ENCODE measurements at places on chromosomes 1 and 21. TPM values are rescaled to one million over a fixed set of nuclear protein-coding genes. Genes with fewer than 3 reads are reported as not detected.

DNA sequence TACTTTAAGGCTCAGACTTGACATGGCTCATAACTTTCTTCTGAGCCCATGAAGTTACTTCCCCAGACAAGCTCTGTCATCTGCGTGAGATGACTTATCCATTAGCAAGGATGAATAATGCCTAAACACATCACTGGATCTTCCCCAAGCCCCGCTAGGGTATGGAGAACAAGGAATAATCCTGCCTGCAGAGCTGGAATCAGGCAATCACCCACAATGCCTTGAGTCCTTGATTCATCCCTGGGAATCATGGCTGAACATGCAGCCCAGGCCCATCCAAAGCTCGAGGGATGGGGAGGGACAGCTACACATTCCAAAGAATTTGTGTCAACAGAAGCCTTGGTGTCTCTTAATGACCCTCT is 131.7 kb downstream of the PSMG1 start:
- no peak for DNase-seq

The NBPF4 gene
- 0.01 TPM for polyA plus RNA-seq

The AMY1B gene
- polyA plus RNA-seq, result 2.7 TPM

GRCh38 chr1:66981679-66982078 is 56.9 kb downstream of the MIER1 start:
- DNase-seq, result no peak

DNA sequence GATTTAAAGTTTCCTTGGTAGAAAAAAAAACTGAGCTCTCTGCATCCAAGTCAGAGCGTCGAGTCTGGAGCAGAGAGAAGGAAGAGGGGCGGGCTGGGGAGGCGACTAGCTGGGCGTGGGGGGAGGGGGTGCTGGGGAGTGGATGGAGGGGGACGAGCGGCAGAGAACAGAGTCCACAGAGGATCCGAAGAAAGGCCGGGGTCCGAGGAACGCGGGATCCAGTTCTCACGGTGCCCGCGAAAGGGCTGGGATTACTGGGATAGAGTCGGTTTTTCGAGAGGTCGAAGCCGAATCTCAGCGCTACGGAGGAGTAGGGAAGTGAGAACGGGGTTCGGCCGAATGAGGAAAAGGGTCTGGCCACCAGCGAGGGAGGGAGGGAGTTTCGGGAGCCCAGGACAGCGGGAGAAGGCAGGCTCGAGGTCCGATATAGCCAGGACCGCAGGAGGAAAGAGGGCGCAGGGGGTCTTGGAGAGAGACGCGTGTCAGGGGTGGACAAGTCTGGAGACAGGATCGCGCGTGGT is 665 bp downstream of the DAB1 start:
- DNase-seq, result no peak

DNA sequence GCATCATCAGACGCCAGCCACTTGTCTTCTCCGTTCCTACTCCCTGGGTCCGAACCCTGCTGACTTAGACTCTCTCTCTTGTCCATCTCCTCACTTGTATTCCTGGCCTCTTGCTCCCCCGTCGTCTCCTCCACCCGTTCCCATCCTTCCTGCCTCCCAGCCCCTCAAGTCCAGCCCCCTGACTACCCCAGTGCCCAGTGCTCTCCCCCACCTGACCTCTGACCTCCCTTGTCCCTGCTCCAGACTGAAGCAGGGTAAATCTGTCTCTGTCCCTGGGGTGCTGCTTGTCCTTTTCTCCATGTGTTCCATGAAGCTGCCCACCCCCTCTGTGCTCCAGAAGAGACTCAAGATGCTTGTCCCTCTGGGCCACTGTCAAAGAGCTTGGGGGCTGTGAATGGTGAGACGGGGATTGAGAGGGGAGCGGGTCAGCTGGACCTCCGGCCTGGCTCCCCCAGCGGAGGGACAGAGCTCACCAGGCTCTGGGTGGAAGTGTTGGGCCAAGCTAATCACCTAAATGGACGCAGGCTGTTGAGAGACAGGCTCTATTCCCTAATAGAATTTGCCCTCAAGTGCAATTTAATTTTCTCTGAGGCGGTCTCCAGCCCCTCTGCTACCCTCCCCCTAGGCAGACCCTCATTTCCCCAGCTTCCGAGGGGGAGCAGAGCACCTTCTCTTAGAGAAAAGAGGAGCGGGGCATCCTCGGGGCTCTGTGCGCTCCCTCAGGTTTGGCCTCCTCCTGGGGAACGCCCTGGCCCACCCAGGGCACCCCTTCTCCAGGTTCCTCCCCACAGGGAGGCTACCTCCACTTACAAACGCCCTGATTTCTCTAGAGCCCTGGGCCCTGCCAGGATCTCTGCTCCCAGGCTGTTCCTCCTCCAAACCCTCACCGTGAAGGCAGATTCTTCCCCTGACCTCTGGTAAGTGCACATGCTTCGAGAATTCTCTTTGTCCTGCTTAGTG is 11.0 kb upstream of the LHX4 start:
- no peak for DNase-seq

DNA sequence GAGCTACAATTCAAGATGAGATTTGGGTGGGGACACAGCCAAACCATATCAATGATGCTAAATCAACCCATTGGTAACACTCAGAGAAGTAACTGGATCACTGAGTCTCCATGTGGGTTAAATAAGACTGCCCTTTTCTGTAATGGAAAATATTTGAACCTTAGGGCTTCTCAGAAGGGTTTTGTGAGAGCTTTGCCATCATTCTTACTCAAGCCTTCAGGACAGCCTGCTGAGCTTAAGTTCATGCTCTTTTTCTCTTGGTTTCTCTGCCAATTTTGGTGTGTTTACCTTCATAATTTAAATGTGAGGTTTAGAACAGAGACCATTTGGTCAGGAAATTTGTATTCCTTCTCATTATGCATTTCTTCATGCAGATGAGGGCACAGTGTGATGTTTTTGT is 74.7 kb downstream of the DISC1 start:
- DNase-seq, result no peak

- DNase-seq, result no peak
These were observed 23.1 kb downstream of the MTF2 start for GRCh38 chr1:93102142-93102541.

DNA sequence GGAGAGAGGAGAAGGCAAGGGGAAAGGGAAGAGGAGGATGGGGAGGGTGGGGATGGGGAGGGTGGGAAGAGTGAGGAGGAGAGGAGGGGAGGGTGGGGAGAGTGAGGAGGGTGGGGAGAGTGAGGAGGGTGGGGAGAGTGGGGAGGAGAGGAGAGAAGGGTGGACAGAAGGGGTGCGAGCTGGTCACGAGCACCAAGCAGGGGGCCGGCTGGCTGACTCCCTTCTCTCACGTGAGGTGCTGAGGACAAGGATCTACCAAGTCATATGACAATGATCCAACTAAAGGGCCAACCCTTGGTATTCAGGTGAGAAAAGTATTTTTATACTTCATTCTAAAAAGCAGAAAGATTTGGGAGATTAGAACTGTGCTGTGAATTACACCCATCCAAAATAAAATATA is 51.8 kb downstream of the COQ8A start:
- no peak for DNase-seq

The PROK1 gene
- 0.05 TPM for polyA plus RNA-seq

- DNase-seq, result no peak
These were observed 57.8 kb downstream of the HMCN1 start for GRCh38 chr1:185792040-185792439.

GRCh38 chr1:221777431-221778072 is 35.7 kb upstream of the DUSP10 start:
- no peak for DNase-seq

DNA sequence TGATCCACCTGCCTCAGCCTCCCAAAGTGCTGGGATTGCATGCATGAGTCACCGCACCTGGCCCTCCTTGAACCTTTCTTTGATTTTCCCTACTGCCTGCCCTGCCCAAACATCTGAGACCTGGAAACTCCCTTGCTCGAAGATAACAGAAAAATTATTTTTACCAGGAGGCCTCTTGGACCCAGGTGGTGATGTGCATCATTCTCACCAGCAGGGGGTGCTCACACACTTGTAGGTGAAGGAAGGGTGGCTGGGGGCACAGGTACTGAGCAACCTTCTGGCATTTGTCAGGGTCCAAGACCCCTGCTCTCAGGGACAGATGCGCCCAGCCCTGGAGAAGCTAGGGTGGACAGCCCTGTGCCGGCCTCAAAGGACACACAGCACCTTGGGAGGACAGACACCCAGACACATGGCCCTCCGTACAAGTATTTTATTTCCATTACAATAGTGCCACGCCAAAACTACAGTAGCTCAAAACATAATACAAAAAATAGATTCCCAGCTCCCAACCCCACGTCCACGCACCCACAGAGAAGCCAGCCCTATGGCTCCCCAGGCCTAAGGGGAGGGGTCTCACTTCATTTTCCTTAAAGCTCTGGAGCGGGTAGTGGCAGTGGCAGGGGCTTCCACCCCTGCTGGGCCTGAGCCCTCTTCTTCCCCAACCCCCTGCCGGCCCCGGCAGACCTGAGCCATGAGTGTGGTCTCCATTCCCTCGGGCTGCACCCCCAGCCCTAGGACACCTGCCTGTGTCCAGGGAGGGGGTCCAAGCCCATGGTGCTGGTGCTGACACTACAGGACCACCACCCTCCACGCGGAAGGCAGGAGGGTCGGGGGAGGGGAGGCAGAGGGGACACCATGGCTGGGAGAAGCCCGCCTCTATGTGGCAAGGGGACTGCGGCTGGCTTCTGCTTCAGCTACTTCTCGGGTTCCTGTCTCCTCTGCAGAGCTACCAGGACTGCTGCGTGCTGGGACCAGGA is 40.4 kb upstream of the EIF4G3 start:
- DNase-seq, result peak; percentile 35

The PAX7 gene
- not detected for polyA plus RNA-seq

GRCh38 chr1:220144051-220144450 is 50.1 kb downstream of the IARS2 start:
- DNase-seq, result no peak

- no peak for DNase-seq
These were observed 16.6 kb upstream of the RAP1A start for GRCh38 chr1:111602974-111603373.

DNA sequence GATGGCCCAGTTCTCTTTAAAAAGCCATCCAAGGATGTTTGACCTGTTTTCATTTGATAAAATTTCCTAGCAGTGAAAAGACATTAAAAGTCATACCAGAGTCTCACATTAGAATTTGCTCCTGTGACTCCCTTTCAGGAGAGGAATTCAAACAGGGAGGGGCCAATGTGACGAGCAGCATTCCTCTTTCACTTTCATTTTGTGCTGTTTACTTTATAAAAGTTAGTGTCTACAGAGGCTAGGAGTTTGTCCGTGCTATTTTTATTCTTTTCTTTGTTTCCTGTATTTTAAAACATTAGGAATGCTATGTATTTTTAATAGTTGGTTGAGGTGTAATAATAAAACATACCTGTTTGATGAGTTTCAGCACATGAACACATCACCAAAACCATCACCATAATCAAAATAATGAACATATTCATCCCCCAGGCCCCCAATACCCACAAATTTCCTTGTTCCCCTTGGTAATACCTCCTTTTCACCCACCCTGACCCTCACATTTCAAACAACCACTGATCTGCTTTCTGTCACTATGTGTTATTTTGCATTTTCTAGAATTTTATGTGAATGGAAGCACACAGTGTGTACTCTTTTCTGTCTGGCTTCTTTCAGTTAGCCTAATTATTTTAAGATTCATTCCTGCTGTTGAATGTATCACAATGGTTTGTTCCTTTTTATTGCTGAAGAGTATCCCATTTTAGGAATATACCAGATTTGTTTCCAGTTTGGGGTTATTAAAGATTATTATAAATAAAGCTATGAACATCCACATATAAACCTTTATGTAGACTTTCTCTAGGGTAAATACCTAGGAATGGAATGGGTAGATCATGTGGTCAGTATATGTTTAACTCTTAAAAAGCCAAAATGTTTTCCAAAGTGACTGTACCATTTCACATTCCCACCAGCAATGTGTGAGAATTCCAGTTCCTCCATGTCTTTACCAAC is 129.5 kb downstream of the TENT5C start:
- DNase-seq, result peak; percentile 59

DNA sequence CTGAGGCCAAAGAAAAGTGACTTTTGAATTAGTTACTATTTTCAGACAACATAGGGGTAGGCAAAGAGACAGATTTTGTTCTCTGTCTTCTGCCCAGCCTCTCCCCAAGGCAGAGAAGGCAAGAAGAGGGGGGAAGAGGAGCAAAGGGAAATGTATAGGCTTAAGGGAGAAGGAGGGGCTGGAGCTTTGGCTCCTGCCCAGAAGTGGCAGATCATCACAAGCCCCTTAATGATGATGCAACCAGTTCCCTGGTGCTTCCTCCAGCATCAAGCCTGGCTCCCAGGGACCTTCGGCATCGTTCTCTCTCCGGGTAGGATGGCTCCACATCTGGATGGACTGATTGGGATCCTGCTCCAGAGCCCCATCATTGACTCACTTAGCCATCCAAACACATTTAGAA is 112.8 kb downstream of the KCND3 start:
- peak; percentile 90 for DNase-seq

The FCRL1 gene
- 0.26 TPM for polyA plus RNA-seq

DNA sequence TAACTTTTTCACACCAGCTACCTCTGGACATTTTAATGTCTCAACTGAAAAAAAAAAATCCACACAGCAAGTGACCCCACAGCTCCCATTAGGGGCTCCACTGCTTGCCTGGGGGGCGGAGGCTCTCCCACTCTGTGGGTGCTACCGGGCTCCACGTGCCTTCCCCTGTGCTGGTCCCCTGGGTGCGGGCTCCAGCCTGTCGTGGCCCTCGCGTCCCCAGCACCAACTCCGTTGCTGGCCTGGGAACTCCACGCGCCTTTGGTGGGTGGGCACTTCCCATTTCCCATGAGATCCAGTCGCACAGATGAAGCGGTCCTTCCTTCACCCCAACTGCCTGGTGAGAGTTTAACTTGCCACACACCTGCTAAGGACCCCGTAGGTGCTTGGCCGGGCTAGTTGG is 27.1 kb upstream of the GPR153 start:
- no peak for DNase-seq

DNA sequence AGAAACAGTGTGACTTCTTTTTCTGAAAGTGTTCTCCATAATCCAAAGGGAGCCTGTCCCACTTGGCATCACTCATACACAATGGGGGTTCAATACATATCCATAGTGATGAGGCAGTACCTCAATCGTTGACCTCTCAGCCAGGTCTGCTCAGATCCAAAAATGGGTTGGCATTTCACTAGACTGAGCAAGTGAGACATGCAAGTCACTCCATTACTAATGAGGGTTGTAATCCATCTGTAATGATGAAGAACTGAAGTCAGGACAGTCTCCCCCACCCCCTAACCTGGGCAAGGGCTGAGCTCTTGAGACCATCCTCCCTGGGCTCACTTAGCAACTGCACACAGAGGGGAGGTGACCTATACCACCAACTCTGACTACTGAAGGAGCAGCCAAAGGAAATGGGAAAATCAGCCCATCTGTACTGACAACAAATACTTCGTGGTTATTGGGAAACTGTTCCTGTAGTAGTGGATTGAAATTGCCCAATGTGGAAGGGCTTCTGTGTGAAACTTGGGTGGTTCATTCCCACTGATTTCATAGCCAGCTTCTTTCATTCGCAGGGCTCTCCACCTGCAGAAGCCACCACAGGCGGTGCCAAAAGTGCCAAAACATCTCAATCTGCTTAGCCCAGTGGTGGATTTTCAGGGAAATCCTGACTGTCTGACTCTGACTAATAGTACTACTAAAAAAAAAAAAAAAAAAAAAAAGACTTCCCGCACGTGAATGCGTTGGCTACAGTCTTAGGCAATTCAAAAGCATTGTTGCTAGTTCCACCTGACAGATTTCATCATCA is 5.0 kb downstream of the NGF start:
- no peak for DNase-seq

Data from lung (tissue), 17 donors.